ENCODE measurements at places on chromosomes 11 and 22.

DNA sequence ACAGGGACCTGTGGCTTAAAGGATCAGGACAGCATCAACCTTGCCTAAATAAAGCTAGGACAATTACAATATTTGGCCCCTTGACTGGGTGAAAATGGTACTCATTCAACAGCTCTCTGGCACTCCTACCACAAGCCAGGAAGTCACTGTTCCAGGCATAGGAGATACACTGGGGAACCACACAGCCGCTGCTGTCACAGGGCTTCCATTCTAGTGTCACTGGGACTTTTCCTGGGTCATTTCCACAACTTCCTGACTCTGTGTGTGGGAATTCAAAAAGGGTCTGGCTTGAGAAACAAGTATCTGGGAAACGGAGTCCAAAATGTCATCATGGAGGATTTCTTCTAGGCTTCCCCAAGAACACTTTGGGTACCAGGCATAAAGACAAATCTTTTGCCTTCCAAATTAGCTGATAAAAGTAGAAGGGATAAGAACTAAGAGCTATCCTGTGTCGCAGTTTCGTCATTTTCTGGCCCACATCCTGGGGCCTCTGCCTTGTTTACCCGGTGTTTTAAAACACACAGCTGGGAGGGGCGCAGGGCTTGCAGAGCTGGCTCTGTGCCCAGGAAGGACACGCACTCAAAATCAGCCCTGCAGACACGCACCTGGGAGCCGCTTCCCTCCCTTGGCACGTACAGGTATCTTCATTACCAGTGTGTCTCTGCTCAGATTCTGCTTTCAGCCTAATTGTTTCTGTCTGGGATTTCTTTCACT is 38.0 kb downstream of the TMEM45B start:
- no peak for DNase-seq

GRCh38 chr11:36257351-36257750 is 31.9 kb downstream of the COMMD9 start:
- DNase-seq: no peak

GRCh38 chr11:112790286-112790685 is 170.9 kb upstream of the NCAM1 start:
- no peak for DNase-seq

GRCh38 chr11:46874586-46874985 is 28.5 kb upstream of the CKAP5 start:
- no peak for DNase-seq
